ENCODE measurements at places on chromosomes 7 and 10. TPM values are rescaled to one million over a fixed set of nuclear protein-coding genes. Genes with fewer than 3 reads are reported as not detected.

GRCh38 chr7:159091480-159092475 lies 52.9 kb downstream of the VIPR2 start:
- H3K27ac ChIP-seq = no peak overlapping the region
- no peaks in the 10 kb centered on the region for H3K4me1 ChIP-seq
- no peaks in the 10 kb centered on the region for H3K36me3 ChIP-seq
- no peak overlapping the region for H3K4me3 ChIP-seq
- DNase-seq = no peak

DNA sequence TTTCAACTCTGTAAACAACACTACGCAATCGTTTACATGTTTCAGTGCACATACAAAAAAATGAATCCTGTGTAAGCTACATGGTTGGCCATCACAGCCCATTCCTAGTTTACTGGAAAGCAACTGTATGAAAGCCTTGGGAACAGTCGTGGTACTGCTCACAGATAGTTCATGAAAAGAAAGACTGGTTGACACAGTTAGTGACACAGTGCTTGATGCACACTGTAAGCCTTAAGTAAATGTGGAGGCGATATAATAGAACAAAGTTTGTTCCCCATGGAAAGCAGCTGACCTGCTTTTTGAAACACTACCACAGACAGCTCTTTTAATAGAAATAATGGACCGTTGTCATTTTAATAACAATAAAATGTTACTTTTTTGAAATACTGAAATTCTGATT lies 5.1 kb downstream of the CACNA2D1 start:
- H3K4me1 ChIP-seq = peaks cover 9% of the 10 kb centered on the region
- H3K27me3 ChIP-seq = peaks cover 54% of the 10 kb centered on the region
- H3K27ac ChIP-seq = no peak overlapping the region
- no peak for DNase-seq
- H3K36me3 ChIP-seq = no peaks in the 10 kb centered on the region

VPS26A gene
- 63.2 TPM for total RNA-seq

- peak overlapping the region; percentile 13 for H3K27ac ChIP-seq
- no peaks in the 10 kb centered on the region for H3K36me3 ChIP-seq
- no peak overlapping the region for H3K4me3 ChIP-seq
- peaks cover 49% of the 10 kb centered on the region for H3K4me1 ChIP-seq
Observed at GRCh38 chr7:69245646-69246045, 352.6 kb upstream of the AUTS2 start.

GRCh38 chr10:79413196-79413595 lies 32.2 kb downstream of the ZCCHC24 start:
- no peaks in the 10 kb centered on the region for H3K27me3 ChIP-seq
- no peaks in the 10 kb centered on the region for H3K36me3 ChIP-seq
- peaks cover 32% of the 10 kb centered on the region for H3K4me1 ChIP-seq
- H3K4me3 ChIP-seq = no peak overlapping the region
- no peak for DNase-seq

- H3K4me3 ChIP-seq = no peak overlapping the region
- peak overlapping the region; percentile 58 for H3K27ac ChIP-seq
- peaks cover 2% of the 10 kb centered on the region for H3K36me3 ChIP-seq
- peaks cover 20% of the 10 kb centered on the region for H3K4me1 ChIP-seq
- H3K27me3 ChIP-seq = no peaks in the 10 kb centered on the region
- DNase-seq = no peak
Observed at GRCh38 chr10:22681783-22682183, 32.6 kb downstream of the PIP4K2A start.

DNA sequence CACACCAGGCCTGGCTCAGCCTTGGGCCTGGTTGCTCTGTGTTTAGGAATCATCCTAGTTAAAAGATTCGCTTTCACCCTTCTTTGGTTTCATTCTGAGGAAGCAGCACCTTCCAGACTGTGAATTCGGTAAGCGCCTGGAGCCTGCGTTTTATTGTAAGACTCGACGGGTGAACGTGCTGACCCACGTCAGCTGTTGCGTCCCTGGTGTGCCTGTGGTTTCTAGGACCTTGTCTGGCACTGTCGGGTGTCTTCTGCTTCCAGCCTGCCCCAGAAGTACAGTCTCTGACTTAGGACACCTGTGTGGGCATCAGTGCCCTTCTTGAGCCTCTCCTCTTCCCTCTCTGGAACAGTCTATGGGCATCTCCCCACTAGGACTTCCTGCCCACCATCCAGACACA lies 26.3 kb downstream of the MKI67 start:
- no peak overlapping the region for H3K27ac ChIP-seq
- no peak overlapping the region for H3K4me3 ChIP-seq
- DNase-seq = no peak
- H3K36me3 ChIP-seq = peaks cover 34% of the 10 kb centered on the region
- H3K4me1 ChIP-seq = no peaks in the 10 kb centered on the region

GRCh38 chr7:139635526-139636302 lies 112.2 kb downstream of the CLEC2L start:
- H3K36me3 ChIP-seq = peaks cover 10% of the 10 kb centered on the region
- DNase-seq = no peak
- H3K4me3 ChIP-seq = no peak overlapping the region
- H3K27ac ChIP-seq = peak overlapping the region; percentile 69
- H3K27me3 ChIP-seq = no peaks in the 10 kb centered on the region

FFAR4 gene
- total RNA-seq = not detected

ZNF804B gene
- not detected for total RNA-seq

CLRN3 gene
- total RNA-seq = not detected

DNA sequence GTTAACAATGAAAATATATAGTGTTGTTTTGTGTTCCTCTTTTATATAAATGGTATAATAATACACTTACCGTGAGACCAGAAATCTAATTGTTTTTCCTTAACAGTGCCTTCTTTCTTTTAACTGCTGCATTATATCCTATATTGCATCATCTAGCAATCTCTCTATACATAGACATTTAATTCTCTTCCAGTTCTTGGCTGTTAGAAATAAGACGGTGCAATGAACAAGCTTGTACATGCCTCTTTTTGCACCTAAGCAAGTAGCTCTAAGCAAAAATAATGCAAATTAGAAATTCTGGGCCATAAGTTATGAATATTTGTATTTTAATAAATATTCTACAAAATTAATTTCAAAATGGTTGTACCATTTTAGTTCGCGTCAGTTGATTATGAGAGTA lies 55.9 kb upstream of the AHR start:
- no peak for DNase-seq
- H3K27me3 ChIP-seq = no peaks in the 10 kb centered on the region
- no peaks in the 10 kb centered on the region for H3K36me3 ChIP-seq
- H3K4me3 ChIP-seq = no peak overlapping the region

- H3K4me3 ChIP-seq = no peak overlapping the region
- no peaks in the 10 kb centered on the region for H3K4me1 ChIP-seq
- no peak overlapping the region for H3K27ac ChIP-seq
- H3K36me3 ChIP-seq = no peaks in the 10 kb centered on the region
- H3K27me3 ChIP-seq = no peaks in the 10 kb centered on the region
- DNase-seq = no peak
Observed at GRCh38 chr10:49504528-49504927, 34.4 kb downstream of the ERCC6 start.

GALNT17 gene
- 10.4 TPM for total RNA-seq

DNA sequence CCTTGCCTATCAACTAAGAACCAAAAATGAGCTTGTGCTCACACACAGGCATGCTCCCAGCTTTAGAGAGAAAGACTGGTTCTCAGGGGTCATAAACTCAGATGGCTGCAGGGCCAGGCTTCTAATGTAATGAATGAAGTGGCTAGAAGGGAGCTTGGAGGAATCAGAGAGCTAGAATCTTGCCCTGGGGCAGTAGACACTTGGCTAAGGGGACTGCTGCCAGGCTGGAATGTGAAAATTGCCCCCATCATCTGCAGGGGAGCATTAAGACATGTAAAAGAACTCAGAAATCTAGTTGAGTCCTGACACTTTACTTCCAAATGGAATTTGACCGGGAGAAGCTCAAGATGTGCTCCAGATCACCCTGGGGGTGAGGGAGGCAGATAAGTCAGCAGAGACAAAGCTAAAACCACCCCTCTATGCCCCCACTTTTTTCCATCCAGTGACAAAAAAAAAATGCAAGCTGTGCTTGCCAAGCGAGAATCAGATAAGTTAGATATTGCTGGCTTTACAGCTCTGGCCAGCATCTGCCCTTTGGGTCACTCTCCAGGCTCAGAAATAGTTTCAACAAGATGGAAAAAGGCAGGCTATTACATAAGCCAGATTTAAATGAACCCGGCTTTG lies 2.3 kb upstream of the SLC16A9 start:
- DNase-seq = no peak
- H3K4me1 ChIP-seq = peaks cover 10% of the 10 kb centered on the region
- H3K36me3 ChIP-seq = no peaks in the 10 kb centered on the region
- H3K27me3 ChIP-seq = peaks cover 36% of the 10 kb centered on the region

UPK3B gene
- total RNA-seq = not detected

DCLRE1A gene
- total RNA-seq = 19.4 TPM

GRCh38 chr10:58360412-58361004 lies 24.7 kb upstream of the TFAM start:
- no peak for DNase-seq
- no peaks in the 10 kb centered on the region for H3K27me3 ChIP-seq
- peaks cover 7% of the 10 kb centered on the region for H3K4me1 ChIP-seq
- H3K27ac ChIP-seq = peak overlapping the region; percentile 20
- no peaks in the 10 kb centered on the region for H3K36me3 ChIP-seq

DNA sequence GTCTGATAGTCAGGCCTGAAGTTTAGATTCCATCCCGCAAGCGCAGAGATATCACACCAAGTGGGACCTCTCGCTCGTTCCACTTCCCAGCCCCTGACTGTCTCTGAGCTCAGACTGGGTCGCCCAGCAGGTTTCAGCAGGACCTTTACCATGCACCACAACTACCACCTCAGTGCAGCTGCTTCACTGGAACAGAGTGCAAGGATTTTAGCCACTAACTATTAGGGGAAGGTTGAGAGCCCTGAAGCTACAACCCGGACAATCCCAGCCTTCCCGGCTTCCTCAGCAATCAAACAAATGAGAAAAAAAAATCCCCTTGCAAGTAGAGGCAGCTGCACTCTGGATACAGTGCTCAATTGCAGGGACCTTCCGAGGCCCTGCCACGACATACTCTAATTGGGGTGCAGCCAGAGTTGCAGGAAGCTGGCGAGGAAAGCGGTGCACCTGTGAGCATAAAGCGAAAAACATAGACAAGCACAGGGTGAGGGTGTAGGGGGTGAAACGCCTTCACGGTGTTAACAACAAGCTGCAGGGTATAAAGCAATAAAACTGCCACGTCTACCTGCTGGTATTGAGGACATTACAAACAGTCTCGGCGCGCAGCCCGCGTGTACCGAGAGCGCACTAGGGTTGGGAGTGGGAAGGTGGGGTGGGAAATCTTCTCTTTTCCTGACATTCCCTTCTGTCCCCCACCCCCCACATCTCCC lies 2.6 kb upstream of the DLX6 start:
- peaks cover 9% of the 10 kb centered on the region for H3K4me1 ChIP-seq
- H3K36me3 ChIP-seq = peaks cover 3% of the 10 kb centered on the region
- H3K4me3 ChIP-seq = peak overlapping the region; percentile 13
- DNase-seq = no peak

- H3K36me3 ChIP-seq = peaks cover 14% of the 10 kb centered on the region
- peak overlapping the region; percentile 100 for H3K4me3 ChIP-seq
- H3K4me1 ChIP-seq = peaks cover 22% of the 10 kb centered on the region
- H3K27me3 ChIP-seq = peaks cover 14% of the 10 kb centered on the region
- H3K27ac ChIP-seq = no peak overlapping the region
Observed at GRCh38 chr7:64793106-64793755, 997 bp upstream of the ZNF138 start.

GRCh38 chr7:134562136-134562535 lies 13.2 kb downstream of the AKR1B15 start:
- no peak for DNase-seq
- no peaks in the 10 kb centered on the region for H3K27me3 ChIP-seq
- no peaks in the 10 kb centered on the region for H3K4me1 ChIP-seq
- no peaks in the 10 kb centered on the region for H3K36me3 ChIP-seq
- no peak overlapping the region for H3K4me3 ChIP-seq

RSPH10B gene
- total RNA-seq = 0.07 TPM

DNA sequence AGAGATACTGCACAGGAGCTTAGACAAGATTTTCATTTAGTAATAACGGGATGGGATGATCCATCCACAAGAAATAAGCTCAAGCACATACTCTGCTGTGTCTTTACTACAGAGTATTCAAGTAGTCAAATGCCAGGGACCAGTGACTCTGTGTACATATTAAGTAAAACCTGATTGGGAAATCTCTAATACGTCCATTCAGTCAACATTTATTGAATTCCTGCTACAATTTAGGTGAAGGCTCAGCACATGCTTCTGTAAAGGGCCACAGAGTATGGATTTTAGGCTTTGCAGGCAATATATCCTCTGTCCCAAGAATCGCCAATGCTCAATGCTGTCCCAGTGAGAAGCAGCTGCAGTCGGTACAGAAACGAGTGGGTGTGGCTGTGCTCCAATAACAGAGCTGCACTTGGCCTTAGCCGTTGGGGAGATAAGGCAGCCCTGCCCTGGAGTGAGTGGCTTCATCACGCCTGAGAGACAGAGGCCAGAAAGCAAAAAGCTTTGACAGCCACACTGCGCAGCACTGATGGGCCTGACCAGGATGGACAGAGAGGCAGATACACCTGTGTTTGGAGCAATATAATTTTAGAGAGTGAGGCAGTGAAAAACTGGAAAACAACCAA lies 186.8 kb downstream of the PARD3 start:
- no peak overlapping the region for H3K27ac ChIP-seq
- no peaks in the 10 kb centered on the region for H3K27me3 ChIP-seq
- H3K4me3 ChIP-seq = no peak overlapping the region
- peaks cover 49% of the 10 kb centered on the region for H3K4me1 ChIP-seq

DNA sequence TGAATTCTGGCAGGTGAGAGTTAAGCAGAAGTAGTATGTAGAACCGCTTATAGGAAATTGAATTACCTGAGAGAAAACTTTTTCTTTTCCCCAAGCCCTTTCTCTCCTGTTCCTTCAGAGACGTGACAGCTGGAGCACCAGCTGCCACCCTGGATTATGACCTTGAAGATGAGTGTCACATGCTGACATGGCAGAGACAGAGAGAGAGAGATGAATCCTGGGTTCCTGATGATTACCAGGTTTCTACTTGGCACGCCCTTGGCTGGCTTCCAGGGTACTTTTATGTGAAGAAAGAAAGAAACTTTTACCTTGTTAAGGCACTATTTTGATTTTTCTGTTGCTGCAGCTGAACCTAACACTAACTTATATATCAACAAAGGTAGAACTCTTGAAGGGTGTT lies 99.9 kb downstream of the GPR26 start:
- no peak overlapping the region for H3K27ac ChIP-seq
- no peak overlapping the region for H3K4me3 ChIP-seq
- DNase-seq = no peak

DNA sequence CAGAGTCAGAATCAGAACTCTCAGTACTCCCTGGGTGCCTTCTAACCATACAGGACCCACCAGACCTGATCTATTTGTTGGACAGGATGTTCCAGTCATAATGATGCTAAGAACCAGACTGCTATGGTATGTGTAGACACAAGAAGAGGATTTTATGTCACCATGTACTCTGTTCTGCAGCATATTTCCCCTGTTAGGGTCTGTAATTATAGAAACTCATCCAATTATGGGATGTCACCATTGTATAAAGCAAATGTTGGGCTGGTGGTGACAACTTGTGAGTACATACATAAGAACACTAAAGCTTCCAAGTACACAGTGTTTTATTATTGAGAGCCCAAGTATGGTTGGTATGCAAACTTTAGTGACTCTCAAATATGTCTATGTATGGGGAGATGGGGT lies 67.1 kb upstream of the AGBL3 start:
- H3K4me1 ChIP-seq = peaks cover 8% of the 10 kb centered on the region
- no peak overlapping the region for H3K4me3 ChIP-seq
- peaks cover 18% of the 10 kb centered on the region for H3K36me3 ChIP-seq
- H3K27me3 ChIP-seq = no peaks in the 10 kb centered on the region
